ENCODE measurements at places on chromosomes 2 and 18.

DNA sequence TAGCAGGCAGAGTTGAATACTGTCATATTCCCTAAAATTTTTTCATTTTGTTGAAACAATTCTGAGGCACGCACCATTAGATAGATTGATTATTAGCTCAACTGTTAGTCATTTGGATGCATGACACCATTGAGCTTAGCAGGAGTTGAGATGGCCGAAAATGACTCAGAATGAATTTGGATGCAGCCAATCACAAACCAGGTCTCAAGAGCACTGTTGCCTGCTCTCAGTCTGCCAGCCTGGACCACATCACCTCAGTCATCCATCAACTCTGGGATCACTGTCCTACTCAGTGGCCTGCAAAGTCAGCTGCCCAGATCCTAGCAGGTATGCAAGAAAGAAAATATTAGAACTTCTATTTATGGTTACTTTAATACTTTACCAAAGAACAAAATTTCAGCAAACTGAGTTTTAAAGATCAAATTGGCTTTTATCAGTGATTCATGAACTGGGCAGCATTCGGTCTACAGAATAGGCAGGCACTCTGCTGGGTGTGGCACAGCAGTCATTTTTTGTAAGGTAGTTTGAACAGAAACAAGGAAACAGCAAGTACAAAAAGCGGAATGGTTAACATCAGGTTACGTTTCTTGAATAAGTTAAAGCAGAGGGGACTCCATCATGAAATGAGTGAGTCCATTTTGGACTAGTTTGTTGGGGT, 152.7 kb upstream of the ARHGAP28 start:
- DNase-seq: no peak

DNA sequence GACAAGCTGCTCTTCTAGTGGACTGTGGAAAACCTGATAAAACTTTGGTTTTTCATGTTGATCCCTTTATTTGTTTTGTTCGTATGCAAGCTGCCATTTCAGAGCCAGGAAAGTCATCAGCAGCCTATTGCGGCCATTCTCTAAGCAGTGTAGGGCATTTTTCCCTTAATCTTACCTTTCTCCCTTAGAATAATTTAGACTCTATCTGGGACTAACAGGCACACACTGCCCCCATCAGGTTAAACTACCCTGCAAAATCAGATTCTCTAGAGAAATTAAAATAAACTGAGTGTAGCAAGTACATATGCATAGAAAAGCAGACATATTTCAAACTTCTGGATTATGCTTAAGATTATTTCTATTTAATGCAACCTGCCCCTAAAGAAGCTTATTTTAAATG, 347.5 kb downstream of the METTL4 start:
- no peak for DNase-seq

- no peak for DNase-seq
These were observed 215.2 kb downstream of the VAPA start for GRCh38 chr18:10128921-10129501.

DNA sequence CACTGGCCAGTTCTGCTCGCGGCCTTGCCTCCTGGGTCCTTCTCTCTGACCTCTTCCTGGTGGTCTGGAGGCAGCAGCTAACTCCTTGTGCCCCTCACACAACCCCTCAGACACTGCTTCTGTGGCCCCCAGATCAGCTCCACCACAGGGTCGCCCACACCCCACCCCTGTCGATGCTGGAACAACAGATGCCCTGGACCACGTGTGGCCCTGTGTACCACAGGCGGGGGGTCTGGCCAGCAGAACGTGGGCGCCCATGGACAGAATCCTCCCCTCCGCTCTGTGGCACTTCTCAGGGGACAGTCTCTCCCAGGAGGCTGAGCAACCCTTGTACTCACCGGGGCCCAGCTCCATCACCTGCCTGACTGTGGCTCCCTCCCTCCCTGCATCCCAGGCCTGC, 245.6 kb downstream of the NDUFA10 start:
- no peak for DNase-seq

- DNase-seq: no peak
These were observed 123.0 kb downstream of the PMAIP1 start for GRCh38 chr18:60022671-60023276.

- DNase-seq: no peak
These were observed 1.5 kb upstream of the OST4 start for GRCh38 chr2:27072920-27073319.

GRCh38 chr2:195410074-195410671, 246.9 kb upstream of the SLC39A10 start:
- DNase-seq: no peak

DNA sequence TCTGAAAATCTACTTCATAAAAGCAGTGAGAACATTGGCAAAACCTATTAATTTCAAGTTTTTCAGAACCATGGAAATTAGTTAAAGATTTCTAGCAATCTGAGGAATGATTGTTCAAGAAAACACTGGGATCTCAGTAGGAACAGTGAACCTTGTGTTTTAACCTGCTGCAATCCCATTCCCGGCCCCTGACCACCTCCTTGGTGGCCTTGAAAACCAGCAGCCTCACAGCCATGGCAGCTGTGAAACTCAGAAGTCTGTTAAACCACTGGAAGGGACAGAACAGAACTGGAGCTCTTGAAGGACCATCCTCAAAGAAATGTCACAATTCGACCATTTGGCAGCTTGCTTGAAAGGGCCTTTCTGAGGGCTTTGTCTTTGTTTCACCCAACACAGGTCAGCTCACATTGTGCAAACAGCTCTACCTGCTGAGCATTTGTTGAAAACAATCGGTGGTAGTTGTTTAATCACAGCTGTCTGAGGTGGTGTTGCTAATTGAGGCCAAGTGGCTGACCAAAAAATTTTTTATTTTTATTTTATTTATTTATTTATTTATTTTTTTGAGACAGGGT, 25.8 kb downstream of the NEDD4L start:
- no peak for DNase-seq

DNA sequence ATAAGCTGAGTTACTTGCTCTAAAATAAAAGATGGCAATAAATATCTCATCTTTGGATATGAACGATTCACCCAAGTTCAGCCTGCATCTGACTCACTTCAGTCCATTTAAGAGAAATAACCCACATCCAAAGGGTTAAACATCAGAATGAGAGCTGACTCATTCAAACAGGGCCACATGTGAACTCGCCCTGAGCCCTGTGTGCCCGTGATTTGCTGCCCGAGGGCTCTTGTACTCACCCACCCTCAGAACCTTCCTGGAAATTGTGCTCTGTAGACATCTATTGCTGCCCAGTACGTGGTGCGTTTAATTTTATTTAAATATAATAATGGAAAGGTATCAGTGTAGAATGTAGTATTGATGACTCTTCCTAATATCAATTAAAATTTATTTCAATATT, 66.9 kb upstream of the RBM44 start:
- DNase-seq: no peak

GRCh38 chr2:85642725-85643124, 25.3 kb downstream of the SFTPB start:
- DNase-seq: no peak

DNA sequence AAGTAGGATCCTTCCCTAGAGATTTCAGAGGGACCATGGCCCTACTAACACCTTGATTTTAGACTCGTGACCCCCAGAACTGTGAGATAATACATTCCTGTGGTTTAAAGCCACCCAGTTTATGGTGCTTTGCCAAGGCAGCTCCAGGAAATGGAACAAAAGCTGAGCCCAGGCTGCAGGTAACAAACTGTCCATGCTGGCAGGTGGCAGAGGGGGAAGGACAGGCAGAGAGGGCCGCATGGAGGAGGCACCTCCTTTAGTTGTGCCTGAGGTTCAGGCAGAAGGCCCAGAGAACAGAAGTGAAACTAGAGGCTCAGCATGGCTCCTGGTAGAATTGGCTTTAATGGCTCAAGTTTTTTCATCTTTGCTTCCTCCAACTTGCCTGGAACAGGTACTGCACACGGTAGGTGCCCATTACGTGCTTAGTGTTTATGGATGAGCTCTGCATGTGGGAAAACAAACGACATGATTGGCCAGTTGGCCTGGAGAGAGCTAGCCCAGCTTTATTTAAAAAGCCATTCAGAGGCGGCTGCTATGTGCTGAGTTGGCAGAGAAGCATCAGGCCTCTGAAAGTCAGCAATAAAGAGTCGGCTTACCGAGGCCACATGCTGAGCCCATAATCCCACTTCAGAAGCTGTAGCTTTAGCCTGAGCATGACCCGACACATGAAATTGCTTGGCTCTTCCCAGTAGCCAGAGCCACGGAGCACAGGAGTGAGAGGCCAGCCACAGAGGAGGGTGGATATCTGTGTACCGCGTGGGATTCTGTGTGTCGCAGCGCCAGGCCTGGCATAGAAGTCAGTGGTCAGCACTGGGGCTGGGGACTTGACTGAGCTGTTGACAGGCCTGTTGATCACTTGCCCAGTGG, 36.5 kb downstream of the HS1BP3 start:
- DNase-seq: no peak

DNA sequence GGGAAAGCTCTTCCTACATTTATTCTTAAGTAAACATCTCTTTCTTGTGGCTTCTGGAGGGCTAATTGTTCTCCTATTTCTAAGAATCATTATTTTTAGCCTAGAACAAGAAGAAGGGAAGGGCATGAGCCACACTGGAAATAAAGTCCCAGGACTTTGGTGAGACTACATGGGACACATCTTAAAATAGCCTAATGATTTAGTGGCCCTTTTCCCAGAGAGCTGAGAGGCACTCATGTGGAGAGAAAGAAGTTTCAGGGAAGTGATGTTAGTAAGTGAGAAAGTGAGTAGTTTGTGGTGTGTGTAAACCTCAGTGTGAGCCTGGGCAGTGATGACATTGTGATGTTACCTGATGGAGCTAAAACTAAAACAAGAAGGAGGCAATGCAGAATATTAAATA, 14.6 kb downstream of the ITGA4 start:
- no peak for DNase-seq

DNA sequence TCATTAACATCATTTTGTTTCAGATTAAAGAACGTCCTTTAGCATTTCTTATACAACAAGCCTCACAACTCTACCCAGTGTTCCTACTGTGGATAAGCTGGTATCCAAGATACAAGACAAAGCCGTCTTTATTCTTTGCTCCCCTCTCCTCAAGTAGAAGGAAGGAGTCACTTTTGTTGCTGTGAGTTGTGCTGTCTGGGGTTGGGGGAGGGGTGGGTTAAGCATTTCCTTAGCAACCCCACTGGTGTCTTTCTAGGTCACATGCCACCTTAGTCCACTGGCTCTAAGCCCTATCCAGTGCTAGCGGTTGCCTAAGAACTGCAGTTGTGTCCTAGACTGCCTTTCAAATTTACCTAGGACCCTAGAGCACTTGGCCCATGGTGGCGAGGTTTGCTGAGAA, 155.6 kb upstream of the PIEZO2 start:
- DNase-seq: no peak

DNA sequence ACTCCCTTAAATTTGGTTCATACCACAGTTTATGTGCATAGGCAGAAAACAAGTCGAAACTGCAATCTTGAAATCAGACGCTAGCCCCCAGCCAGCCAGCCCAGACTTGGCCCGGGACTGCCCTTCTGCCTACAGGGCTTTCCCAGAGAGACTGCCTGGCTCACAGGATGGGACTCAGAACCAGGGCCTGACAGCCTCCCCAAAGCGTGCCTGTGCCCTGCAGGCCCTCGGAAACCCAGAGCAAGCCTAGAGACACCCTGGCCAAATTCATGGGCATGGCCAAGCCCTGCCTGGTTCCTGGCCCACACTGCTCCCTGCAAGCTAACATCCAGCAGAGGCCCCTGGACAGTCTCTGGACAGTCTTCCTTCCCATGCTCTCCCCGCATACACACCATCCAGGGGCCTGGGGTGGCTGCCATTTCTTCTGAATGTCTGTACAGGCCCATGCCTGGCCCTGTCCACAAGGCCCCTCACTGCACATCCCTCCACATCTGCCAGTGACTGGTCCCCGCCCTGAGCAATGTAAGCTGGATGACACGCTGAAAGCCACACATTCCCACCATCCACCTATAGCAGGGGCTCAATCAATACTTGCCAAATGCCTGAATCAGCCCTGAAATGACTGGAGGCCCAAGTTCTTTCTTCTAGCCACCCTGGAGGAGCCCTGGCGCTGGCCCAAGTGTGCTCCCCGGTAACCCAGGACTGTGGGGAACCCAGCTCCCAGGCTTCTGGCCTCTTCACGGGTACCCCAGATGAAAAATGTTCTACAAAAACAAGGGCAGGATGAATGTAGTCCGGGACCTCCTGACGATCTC, 73.1 kb downstream of the HDAC4 start:
- no peak for DNase-seq

- no peak for DNase-seq
These were observed 135.1 kb downstream of the RIT2 start for GRCh38 chr18:42980426-42980825.

GRCh38 chr2:8729939-8730338, 48.1 kb downstream of the ID2 start:
- DNase-seq: no peak

DNA sequence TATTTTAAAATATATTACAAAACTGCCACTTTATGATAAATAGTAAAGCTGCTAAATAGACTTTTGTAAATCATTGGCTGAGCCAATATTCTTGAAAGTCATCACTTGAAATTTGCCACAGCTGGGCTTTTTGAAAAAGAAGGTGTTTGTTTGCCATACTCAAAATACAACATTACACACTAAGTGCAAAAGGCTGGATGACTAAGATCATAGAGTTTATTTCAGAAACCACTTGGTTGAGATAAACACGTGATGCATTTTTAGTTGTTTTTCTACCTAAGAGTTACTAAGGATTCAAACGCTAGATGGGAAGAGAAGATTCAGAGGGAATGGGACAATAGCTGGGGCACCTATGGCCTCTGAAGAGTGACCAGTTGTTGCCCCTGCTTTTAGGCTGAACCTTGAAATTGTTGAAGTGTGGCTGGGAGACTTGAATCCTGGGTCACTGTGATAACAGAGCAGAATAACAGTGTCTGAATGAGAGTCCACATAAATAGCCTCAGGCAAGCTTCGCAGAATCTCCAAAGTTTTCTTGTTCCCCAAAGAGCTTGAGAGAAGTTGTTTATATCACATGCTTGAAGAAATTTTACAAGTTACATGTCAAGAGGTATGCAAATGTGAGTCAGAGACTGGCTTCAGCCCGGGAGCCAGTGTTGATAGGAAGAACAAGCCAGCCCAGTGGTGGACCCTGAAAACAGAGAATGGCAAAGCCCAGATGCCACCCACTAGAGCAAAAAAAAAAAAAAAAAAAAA, 409.8 kb downstream of the GPD2 start:
- DNase-seq: no peak

DNA sequence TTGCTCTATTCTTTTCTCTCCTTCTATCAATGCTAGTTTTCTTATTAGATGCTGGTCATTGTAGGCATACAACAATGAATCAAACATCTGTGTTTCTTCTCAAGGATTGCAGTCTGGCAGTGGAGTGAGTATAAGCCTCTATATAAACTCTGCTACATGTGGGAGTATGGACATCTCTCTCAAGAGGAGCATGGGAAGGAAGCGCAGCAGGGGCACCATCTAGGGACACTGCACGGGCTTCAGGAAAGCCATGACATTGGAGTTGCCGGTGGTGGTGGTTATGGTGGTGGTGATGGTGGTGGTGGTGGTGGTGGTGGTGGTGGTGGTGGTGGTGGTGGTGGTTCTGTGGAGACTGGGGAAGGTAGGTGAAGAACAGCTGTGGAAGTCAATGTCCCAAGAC, 462.6 kb downstream of the RNF144A start:
- no peak for DNase-seq

All from NCI-H1436 treated with DMSO at 0.1 percent for 48 hours (cell line).